Endothelial cell (in vitro differentiated cells): ENCODE measurements at places on chromosomes 2 and 18. TPM values are rescaled to one million over a fixed set of nuclear protein-coding genes. Genes with fewer than 3 reads are reported as not detected.

Gene MRO
- 0.23 TPM for total RNA-seq

Gene ASB1
- 8.5 TPM for total RNA-seq

Gene ITGAV
- 154 TPM for total RNA-seq

Gene FAM210A
- total RNA-seq = 15.4 TPM

Gene ANKRD30BL
- not detected for total RNA-seq

- DNase-seq = no peak
Observed at GRCh38 chr2:216236486-216236885, 127.3 kb downstream of the XRCC5 start.

- DNase-seq = no peak
Observed at GRCh38 chr18:78981989-78982620, 2.5 kb downstream of the SALL3 start.

DNA sequence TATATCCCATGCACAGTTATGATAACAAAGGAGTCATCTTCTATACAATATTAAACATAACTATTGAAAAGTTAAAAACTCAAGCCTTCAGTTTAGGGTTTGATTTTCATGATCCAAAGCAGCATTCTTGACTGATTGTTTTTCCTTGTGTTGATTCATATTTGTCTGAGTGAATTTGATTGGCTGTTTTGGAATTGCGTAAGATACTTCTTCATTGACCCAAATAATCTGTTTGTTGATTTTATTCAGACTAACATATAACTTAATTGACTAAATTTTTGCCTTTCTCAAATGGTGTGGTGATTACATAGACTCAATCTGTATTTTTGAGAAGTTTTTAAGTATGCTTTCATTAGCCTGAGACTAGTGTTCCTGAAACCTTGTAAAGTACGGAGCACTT is 305.7 kb upstream of the TNP1 start:
- DNase-seq = no peak

GRCh38 chr2:3460831-3461800 is 58.2 kb downstream of the ADI1 start:
- no peak for DNase-seq

GRCh38 chr2:218993345-218994315 is at the start of gene CRYBA2:
Gene CRYBA2 (minus strand): TSS chr2:218993422. CDS start chr2:218993176, 246 bp downstream.
- DNase-seq = peak; percentile 18

GRCh38 chr2:162484551-162484950 is 140.6 kb downstream of the GCA start:
- DNase-seq = no peak

- no peak for DNase-seq
Observed at GRCh38 chr2:144454466-144455287, 65.2 kb downstream of the ZEB2 start.

DNA sequence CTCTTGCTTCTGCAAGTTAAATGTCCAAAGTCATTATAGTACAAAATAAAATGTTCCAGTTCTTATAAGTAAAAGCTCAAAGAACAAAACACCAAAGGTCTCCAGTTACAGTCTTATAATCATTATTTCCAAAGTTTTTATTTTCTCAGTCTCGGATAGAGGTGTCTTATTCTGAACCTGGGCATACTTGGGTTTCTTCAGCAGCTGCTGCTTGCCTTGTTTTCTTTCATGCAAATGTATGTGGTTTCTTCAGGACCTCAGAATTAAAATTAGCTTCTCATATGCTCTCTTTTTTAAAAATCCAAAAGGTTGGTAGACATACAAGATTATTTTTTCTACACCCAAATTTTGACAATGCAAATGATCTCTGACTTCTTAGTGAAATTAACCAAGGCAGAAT is 383.0 kb downstream of the METTL4 start:
- no peak for DNase-seq

DNA sequence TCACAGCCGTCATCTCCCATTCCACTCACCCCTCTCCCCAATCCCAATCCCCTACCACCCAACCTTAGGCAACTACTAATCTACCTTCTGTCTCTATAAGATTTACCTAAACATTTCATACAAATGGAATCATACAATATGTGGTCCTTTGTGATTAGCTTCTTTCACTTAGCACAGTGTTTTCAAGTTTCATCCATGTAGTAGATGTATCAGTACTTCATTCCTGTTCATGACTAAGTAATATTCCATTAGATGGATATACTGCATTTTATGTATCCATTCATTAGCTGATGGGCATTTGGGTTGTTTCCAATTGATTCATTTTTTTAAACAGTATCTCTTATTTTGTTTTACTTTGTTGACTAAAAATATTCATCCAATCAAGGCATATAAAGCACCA is 109.6 kb downstream of the CDH2 start:
- no peak for DNase-seq

DNA sequence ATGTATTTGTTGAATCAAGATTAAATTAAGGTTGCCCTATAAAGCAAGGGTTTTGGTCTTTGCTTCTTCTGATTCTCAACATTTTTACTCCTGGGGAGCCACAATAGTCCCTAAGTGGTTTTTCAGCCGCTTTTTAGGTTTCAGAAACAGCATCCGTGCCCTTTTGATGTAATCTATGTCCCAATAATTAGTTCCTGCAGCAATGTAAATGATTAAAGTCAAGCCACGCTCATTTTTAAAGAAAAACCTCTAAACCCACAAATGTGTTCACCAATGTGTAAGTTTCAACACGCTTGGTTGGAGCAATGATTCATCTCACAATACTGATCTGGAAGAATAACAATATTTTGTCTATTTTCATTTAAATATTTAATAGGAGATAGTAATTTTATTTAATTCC is 5.6 kb downstream of the ARL4C start:
- no peak for DNase-seq

DNA sequence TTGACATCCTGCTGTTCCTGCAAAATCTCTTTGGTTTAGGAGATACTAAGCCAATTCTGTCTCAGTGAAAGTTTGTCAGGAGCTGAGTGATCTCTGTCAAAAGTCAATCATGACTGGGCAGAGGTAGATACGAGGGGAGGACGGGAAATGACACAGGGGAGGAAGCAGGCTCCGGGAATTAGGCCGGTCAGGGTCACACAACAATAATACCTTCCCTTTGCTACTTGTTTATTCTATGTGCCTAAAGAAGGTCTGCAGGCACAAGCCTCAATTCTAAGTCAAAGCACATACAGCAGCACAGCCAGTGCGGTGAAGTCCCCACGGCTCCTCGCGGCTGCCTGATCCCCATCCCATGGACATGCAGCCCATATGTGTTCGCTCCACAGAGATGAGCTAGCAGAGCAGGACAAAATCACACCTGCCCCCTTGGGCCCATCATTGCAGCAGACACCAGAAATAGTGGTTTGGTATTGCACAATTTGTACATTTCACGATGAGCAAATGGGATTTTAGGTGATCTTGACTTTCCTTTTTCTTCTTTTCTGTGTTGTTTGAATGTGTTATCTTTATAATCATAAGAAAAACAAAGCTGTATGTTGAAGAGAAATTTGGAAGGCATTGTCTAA is 141.4 kb downstream of the VAPA start:
- no peak for DNase-seq

DNA sequence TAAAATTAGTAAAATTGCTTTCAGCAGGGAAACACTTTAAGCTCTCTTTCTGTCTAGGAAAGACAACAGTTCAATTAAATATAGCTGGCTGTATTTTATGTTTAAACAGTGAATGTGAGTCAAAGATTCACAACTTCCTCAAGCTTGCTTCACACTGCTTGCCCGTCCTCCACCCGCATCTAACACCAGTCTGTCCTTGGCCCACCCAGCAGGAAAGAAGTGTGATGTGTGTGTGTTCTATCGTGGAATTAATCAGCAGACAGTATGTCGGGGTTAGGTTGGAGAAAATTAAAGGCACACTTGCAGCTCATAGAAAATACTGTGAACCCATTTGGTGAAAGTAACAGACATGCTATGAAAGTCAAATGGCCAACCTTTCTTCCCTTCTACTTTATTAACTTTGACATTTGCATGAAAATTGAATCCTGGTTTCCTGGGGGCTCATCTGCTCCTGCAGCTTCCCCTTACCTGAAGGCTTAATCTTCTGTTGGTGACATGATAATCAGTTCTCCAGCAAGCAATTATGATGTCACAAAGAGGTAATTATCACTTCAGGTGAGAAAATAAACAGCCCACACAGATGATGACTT is 182.0 kb downstream of the UXS1 start:
- no peak for DNase-seq

GRCh38 chr2:53182601-53183000 is 585.0 kb upstream of the CHAC2 start:
- no peak for DNase-seq

DNA sequence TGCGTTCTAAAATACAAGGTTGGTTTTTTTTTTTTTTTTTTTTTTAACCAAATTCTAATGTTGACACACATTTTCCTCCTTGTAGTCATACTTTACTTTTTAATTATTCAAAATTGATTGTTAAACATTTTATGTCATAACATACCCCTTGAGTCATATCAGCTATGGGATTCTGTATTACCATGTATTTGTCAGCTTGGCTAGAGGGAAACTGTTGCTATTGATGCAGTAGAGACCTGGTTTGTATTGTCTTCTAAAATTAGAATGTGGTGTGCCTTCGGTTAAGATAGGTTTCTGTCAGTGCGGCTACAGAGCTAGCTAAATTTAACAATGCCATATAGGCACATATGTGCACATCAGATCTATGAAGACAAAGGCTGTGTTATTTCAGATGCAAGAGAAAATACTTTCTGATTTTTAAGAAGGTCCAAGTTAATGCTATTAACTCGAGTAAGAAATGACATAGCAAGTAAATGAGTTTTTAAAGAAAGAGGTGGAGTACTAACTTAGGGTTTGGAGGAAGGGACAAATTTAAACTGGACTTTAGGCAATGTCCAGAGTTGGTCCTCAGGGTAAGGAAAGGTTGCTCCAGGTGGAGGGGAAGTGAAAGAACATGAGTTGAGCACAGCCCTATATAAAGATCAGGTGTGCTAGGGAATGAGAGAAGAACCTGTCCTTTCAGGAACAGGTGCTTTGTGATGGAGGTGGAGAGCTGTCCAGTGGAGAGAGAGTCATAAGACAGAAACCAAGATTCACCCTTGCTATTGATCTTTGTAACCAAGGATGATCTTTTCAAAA is 152.3 kb downstream of the PRPF40A start:
- DNase-seq = no peak

GRCh38 chr18:43661570-43661969 is 384.3 kb upstream of the SYT4 start:
- DNase-seq = peak; percentile 24

DNA sequence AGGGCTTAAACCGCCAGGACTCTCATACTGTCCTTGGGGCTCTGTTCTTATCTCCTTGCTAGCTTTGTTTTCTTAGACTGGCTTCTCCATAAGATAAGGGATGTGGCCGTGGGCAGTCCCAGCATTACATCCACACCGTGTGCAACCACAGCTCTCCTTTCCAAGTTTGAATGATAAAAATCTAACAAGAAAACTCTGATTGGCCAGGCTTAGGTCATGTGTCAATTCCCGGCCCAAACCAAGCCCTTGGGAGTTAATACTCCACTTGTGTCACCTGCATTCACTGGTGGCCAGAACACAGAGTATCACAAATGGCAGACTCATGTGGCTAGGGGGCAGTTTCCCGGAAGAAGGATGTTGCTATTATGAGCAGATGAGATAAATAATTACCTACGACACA is 43.2 kb upstream of the KDM3A start:
- no peak for DNase-seq

- peak; percentile 65 for DNase-seq
Observed at GRCh38 chr2:112626604-112627059, 19.1 kb upstream of the SLC20A1 start.

DNA sequence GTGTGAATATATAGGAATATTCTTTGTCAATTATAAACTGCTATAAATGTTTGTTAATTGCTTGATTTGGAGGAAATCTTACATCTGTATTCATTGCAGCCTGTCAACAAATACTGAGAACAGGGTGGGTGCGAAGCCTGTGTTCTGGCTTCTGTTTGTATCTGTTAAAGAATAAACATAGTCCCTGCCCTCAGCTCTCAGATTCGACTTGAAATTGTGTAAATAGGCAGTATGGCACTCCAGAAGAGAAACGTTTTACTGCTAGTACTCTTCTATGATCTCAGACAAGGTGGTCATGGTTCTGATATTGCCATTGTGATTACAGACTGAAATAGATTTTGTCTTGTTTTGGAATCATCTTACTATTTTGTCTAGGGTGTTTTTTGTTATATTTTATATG is 92.1 kb downstream of the TANC1 start:
- no peak for DNase-seq

DNA sequence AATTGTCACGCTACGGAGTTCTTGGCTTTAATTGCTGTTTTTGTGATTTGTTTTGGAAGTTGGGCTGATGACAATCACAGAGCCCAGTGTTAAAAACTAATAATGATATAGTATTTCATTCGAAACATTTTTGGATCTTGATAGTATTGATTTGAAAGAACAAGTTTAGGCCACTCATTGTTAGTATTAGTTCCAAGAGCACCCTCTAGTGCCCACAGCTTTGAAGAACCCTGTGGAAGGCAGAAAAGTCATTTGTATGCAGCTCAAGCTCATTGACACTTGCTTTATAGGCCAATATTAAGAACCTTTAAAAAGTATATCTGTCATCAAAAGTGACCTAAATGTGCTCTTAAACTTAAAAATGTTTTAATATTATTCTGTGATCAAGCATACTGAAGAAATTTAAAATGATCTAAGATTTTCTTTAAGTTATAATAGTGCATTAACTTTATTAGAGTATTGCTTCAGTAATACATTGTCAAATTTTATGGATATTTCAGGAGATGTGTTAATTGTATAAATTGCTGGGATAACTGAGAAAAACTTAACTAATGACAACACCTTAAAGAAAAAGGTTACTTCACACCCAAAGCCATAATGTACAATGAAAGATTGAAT is 191.0 kb downstream of the GRB14 start:
- DNase-seq = peak; percentile 34
